GM12878 (cell line): ENCODE measurements at places on chromosomes 1 and 21. TPM values are rescaled to one million over a fixed set of nuclear protein-coding genes. Genes with fewer than 3 reads are reported as not detected.

DNA sequence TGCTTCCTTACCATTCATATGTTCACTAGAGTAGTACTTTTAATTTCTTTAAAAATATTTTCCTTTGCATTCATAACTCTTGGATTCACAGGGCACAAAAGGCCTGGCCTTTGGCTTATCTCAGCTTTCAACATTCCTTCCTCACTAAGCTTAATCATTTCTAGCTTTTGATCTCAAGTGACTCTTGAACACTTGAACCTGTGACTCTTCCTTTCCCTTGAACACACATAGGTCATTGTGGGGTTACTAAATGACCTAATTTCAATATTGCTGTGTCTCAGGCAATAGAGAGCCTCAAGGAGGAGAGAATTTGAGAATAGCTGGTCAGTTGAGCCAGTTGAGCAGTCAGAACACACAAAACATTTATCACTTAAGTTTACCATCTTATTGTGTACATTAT, 49.9 kb downstream of the COL11A1 start:
- DNase-seq, result no peak
- H3K36me3 ChIP-seq, result no peaks in the 10 kb centered on the region
- no peak overlapping the region for H3K4me3 ChIP-seq
- no peaks in the 10 kb centered on the region for H3K27me3 ChIP-seq
- H3K4me1 ChIP-seq, result no peaks in the 10 kb centered on the region

DNA sequence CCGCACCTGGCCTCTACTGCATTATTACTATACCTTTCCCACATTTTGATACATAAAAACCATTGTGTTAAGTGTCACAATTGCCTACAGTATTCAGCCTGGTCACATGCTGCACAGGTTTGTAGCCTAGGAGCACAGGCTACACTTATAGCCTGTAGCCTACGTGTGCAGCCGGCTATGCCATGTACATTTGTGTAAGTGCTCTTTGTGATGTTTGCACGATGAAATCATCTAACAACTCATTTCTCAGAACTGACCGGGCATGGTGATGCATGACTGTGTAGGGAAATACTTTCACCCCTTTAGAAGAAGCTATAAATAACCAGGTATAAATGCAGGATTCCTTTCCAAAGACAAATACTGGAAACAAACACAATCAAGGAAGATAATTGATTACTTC, 12.1 kb downstream of the ERG start:
- H3K27ac ChIP-seq, result no peak overlapping the region
- H3K27me3 ChIP-seq, result no peaks in the 10 kb centered on the region
- H3K36me3 ChIP-seq, result no peaks in the 10 kb centered on the region
- H3K4me3 ChIP-seq, result no peak overlapping the region

GRCh38 chr1:83910461-83910860, 88.5 kb downstream of the TTLL7 start:
- no peak overlapping the region for H3K4me3 ChIP-seq
- DNase-seq, result no peak
- no peak overlapping the region for H3K27ac ChIP-seq

TRAF3IP3 gene
- 113 and 115 TPM in 2 replicates for polyA plus RNA-seq

DNA sequence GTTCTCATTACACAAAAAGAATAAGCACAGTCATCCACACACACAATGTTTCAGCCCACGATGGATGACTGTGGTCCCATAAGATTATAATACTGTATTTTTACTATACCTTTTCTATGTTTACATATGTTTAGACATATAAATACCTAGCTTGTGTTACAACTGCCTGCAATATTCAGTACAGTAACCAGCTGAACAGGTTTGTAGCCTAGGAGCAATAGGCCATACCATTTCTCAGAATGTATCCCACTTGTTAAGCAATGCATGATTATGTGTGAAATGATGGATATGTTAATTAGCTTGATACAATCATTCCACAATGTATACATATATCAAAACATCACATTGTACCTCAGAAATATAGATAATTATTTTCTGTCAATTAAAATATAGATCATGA, 33.2 kb upstream of the SAMD13 start:
- H3K27me3 ChIP-seq, result no peaks in the 10 kb centered on the region
- no peak overlapping the region for H3K27ac ChIP-seq
- no peaks in the 10 kb centered on the region for H3K36me3 ChIP-seq
- no peak overlapping the region for H3K4me3 ChIP-seq
- H3K4me1 ChIP-seq, result peaks cover 15% of the 10 kb centered on the region

GRCh38 chr1:195462646-195463045, 1145.6 kb downstream of the KCNT2 start:
- no peaks in the 10 kb centered on the region for H3K4me1 ChIP-seq
- no peak overlapping the region for H3K27ac ChIP-seq
- H3K36me3 ChIP-seq, result no peaks in the 10 kb centered on the region
- no peaks in the 10 kb centered on the region for H3K27me3 ChIP-seq

CD247 gene
- polyA plus RNA-seq, result 0.56 TPM in 1 of 2 replicates, not detected in the other

DNA sequence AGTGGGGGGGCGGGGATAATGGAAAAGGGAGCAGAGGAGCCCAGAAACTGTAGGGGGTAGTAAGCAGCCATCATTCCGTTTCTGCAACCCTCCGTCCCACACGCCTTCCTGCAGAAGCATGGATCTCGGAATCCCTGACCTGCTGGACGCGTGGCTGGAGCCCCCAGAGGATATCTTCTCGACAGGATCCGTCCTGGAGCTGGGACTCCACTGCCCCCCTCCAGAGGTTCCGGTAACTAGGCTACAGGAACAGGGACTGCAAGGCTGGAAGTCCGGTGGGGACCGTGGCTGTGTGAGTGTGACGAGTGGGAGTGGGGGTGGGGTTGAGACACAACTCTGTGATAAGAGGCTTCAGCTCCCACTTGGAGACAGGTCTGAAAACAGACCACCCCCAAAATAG, 706 bp downstream of the CREB3L4 start:
- H3K4me3 ChIP-seq, result peak overlapping the region; percentile 92
- H3K4me1 ChIP-seq, result peaks cover 19% of the 10 kb centered on the region
- H3K36me3 ChIP-seq, result peaks cover 4% of the 10 kb centered on the region; the same call in 1 of the 2 replicates
- DNase-seq, result no peak
- H3K27ac ChIP-seq, result peak overlapping the region; percentile 91; the same call in 1 of the 2 replicates
- H3K27me3 ChIP-seq, result no peaks in the 10 kb centered on the region

DNA sequence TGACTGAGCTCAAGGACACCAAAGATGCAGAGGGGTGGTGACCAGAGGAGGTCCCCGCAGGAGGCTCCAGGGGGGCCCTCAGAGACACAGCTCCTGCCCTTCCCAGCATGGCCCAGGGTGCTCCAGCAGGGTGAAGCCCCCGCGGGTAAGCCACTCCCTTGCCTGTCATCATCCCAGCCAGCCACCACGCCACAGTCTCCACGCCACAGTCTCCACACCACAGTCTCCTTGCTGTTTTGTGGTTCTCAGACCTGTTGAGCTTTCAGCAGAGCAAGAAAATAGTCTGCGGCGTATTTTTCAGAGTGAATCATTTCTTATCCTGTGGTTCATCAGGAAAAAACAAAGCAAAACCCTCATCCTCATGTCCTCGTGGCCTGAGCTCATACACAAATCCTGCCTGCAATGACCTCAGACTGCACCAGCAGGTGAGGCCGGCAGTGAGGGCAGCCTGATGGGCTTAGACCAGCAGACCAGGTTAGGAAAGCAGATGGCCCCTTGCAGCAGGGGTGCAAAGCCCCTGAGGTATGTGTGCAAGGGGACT, 25.7 kb upstream of the ABCG1 start:
- no peaks in the 10 kb centered on the region for H3K36me3 ChIP-seq
- no peak overlapping the region for H3K27ac ChIP-seq
- no peaks in the 10 kb centered on the region for H3K27me3 ChIP-seq
- no peak for DNase-seq
- peaks cover 9% of the 10 kb centered on the region for H3K4me1 ChIP-seq
- H3K4me3 ChIP-seq, result no peak overlapping the region

IL12RB2 gene
- 0.69 and 0.80 TPM in 2 replicates for polyA plus RNA-seq
